ENCODE measurements at places on chromosomes 4 and X.
A peak's percentile ranks its signal among the peaks of the same experiment; 100 is the strongest.

GRCh38 chrX:17537723-17538243 lies 162.8 kb downstream of the NHS start:
- DNase-seq, result no peak

GRCh38 chr4:1716065-1716945 lies 4.2 kb upstream of the SLBP start:
- DNase-seq, result no peak

GRCh38 chr4:56804551-56804950 lies 16.9 kb downstream of the SPINK2 start:
- peak; percentile 31 for DNase-seq

DNA sequence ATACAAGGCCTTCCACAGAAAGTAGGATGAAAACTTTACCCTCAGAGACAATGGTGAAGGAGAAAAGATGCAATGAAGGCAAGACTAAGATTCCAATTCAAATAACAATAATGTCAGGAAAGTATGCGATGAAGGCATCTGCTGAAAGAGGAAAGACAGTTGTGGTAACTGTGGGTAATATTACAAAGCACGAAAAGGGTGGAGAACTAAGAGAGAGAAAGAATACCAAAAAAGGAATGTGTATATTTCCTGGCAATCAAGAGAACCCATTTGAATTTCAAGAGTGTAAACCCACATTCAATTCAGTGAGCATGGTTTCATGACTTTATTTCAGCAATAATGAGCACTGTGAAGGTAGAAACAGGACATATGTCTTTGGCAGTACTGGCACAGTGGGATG lies 225.5 kb downstream of the PALLD start:
- no peak for DNase-seq

DNA sequence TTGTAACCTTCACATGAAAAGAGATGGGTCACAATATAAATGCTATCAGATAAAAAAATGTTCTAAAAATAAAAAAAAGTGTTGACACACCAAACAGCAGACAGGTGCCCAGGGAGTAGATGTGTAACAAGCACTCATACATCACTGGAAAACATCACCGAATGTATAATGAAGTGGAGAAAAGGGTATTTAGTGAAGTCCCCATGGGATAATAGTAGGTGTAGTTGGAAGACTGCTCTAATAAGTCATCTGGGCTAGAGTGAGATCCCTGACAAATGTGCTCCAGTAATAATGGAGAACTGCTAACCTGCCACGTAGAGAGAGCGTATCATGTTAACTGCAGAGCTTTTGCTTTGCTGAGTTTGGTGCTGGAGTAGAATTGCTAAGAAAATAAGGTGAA lies 152.0 kb downstream of the GRIA2 start:
- no peak for DNase-seq

- no peak for DNase-seq
Measured at GRCh38 chrX:82676386-82676785, 831.7 kb upstream of the POU3F4 start.

All from AG08395 (cell line).